Stimulated activated CD8-positive, alpha-beta memory T cell treated with anti-CD3 and anti-CD28 coated beads, Interleukin-7, amount 100 ng/mL, for 24 hours (primary cell): ENCODE measurements at places on chromosomes 12 and 14.

- DNase-seq = no peak
Measured at GRCh38 chr12:88546853-88547252, 33.4 kb downstream of the KITLG start.

GRCh38 chr12:81874166-81874565, 115.0 kb upstream of the PPFIA2 start:
- DNase-seq = no peak

DNA sequence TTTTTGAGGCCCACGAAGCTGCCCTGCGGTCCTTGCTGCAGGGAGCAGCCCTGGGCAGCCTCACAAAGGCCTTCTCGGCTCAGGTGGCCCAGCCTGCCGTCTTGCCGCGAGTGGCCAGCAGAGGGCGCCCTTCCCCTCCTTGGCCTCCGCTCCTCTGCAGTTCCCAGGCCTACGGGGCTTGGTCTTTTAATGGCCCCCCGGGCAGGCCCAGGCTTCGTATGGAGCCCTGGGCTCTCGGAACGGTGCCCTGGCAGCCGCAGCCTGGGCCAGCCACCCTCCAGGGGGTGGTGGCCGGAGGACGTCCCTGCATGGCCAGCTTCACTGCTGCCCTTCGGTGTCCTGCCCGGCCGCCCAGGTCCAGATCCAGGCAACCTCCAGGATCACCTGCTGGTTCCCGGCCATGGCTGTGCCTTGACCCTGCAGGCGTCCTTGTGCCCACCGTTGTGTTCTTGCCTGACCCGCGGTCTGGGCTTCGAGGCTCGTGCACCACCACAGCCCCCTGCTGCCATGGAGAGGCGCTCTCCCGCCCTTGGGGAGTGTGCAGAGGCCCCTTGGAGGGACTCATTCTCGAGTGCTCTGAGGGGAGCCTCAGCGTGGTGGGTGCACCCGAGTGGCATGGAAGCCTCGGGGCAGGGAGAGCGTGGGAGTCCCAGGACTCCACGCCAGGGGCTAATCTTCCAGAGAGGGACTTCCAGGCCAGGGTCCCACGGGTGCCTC, 9.4 kb downstream of the ASPG start:
- peak; percentile 66 for DNase-seq

GRCh38 chr14:81450100-81450531, 50.0 kb upstream of the STON2 start:
- DNase-seq = no peak

DNA sequence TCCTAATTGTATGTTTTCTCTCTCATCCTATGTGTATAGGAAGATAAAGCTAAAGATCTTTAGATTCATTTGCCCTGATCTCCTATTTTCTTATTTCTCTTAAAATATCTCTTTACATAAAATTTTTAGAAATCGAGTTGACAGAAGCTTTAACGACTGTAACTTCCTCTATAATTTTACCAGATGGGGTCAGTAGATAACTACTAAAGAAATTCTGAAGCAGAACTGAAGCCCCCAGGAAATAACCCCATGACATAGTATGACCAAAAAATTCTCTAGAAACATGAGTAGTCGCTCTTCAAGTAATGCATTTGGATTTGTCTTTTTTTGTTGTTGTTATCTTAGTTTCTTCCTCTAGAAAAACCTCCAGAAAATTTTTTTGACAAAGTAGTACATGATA, 288.0 kb downstream of the ERC1 start:
- no peak for DNase-seq

GRCh38 chr14:99589031-99589441, 15.0 kb downstream of the CCDC85C start:
- no peak for DNase-seq

- DNase-seq = no peak
Measured at GRCh38 chr14:69980457-69981425, 101.5 kb downstream of the SMOC1 start.

- DNase-seq = no peak
Measured at GRCh38 chr12:78143717-78144116, 313.0 kb downstream of the NAV3 start.

DNA sequence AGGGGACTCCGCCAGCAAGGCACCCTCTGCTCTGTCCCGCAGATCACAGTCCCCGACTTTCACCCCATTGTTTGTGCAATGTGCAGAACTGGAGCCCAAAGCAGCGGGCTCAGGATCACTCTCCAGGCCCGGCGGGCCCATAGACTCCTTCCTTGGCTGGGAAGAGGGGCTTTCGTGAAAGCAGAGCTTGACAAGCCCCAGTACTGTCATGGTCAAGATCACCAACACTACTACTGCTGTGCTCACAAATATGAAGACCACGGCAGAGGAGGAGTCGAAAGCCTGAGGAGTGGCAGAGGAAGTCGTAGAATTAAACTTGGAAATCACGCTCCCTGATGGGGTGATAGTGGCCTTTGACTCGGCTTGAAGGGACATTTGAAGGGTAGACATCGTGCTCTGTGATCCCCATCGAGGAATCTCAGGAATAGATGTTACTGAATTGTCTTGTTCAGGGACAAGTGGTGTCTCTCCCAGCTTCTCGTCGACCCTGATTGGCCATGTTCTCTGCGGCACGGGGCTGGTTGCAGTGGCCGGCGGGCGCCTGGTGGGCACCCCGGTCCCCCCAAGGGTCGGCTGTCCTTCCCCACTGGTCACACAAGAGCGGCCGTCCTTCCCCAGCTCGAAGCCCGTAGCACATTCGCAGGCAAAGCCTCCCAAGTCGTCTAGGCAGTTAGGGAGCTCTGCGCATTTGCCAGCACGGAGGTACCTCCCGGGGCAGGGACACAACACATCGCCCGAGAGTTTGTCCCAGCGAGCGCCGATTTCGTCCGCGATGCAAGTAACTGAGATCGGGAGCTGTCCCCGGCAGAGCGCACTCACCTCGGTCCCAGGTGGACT, 1.1 kb downstream of the CLEC14A start:
- DNase-seq = no peak

DNA sequence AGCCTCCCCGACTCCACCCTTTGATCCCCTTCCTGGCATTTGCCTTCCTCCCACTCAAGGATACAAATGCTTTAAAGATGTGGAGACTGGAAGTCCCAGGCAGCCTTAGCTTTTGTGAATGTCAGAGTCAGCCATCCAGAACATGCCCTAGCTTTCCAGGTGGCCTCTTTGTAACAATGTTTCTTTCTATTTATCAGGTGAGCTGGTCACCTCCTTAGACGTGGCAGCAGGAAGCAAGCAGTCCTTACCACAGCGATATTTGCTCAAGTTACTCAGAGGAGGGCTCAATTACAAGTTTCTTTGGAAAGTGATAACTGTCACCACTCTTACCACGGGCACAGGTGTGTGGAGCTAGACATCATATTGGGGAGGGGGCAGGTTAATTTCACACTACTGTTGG, 4.9 kb downstream of the GALNT6 start:
- no peak for DNase-seq

- DNase-seq = no peak
Measured at GRCh38 chr14:64753999-64754398, 49.8 kb downstream of the PLEKHG3 start.

GRCh38 chr14:28773176-28773575, 6.6 kb downstream of the FOXG1 start:
- no peak for DNase-seq

DNA sequence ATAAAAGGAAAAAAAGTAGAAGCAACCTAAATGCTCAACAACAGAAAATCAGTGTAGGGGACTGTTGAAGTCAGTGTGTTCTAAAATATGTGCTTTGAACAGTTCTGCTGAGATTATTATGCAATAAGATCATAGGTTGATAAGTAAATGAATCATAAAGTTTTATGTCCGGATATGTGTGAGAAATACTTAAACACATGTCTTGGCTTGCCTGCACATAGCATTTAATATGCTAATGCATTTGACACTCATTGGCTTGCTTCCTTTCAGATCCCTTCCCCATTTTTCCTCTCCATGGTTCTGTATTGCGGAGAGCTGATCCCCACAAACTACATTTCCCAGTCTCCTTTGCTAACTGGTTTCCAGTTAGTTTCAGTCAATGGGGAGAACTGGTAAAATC, 573.8 kb upstream of the TBX3 start:
- no peak for DNase-seq

DNA sequence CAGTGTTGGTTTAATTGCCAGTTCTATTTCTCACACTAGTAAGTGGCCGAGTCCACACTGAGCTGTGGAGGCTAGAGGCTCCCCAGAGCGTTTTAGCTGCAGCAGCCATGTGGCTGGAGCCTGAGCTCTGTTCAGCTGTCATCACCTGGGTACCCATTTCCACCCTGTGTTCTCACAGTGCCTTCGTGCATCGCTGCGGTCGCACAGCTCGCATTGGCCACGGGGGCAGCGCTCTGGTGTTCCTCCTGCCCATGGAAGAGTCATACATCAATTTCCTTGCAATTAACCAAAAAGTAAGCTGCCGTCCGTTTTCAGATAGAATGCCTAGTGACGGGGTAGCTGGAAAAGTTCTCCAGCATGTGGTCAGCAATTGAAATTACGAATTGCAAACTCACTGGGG, 15.7 kb downstream of the DDX55 start:
- DNase-seq = no peak

- no peak for DNase-seq
Measured at GRCh38 chr14:87260460-87260859, 732.5 kb downstream of the GALC start.

GRCh38 chr12:118778077-118778476, 203.3 kb upstream of the SRRM4 start:
- no peak for DNase-seq

DNA sequence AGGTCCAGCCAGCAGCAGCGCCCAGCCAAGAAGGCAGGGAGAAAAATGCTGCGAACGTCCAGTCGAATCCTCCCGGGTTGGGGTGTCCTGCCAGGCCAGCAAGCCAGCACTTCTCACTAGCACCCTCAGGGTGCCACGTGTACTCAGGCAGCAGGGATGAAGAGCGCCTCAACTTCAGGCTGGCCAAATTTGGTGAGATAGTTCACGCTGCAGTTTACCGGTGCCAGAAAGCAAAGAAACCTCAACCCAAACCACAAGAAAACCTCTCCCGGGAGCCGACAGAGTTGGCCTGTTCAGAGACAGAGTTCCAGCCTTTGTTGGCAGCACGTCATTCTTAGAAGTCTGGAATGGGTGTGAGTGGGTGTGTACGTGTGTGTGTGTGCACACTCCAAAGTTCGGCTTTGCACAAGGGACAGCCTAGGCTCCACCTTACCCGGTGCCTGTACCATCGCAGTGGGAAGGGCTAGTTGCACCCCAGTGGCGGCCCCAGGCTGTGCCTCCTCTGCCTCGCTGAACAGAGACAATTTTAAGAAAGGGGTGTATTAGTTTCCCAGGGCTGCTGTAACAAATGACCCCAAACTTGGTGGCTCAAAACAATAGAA, 42.1 kb downstream of the ELK3 start:
- no peak for DNase-seq

- DNase-seq = no peak
Measured at GRCh38 chr14:35515916-35516315, 18.0 kb upstream of the INSM2 start.

GRCh38 chr14:53888535-53889386, 67.9 kb downstream of the BMP4 start:
- DNase-seq = no peak

GRCh38 chr12:47767216-47767724, 5.8 kb upstream of the SLC48A1 start:
- DNase-seq = peak; percentile 49

- no peak for DNase-seq
Measured at GRCh38 chr14:80024417-80024816, 186.9 kb downstream of the DIO2 start.

DNA sequence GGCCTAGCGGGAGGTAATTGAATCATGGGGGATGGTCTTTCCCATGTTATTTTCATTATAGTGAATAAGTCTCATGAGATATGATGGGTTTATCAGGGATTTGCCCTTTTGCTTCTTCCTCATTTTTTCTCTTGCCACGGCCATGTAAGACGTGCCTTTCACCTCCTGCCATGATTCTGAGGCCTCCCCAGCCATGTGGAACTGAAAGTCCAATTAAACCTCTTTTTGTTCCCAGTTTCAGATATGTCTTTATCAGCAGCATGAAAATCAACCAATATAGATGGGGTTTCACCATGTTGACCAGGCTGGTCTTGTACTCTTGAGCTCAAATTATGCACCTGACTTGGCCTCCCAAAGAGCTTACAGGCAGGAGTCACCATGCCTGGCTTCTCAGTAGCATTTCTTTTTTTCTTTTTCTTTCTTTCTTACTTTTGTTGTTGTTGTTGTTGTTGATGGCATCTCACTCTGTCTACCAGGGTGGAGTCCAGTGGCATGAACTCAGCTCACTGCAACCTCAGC, 33.2 kb downstream of the TSPAN19 start:
- no peak for DNase-seq

DNA sequence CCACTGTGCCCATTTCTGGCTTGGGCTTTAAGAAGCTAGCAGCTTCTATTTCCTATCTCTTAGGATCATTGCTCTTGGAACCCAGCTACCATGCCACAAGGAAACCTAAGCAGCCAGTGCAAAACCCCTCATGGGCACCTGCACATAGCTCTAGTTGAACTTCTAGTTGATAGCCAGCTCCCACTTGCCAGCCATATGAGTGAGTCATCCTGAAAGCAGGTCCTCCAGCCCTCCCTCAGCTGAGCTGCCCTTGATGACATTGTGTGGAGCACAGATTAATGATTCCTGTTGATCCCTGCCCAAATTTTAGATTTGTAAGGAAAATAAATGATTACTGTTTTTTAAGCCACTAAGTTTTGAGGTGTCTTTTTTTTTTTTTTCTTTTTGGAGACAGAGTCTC, 234.2 kb upstream of the FBXO33 start:
- DNase-seq = no peak

GRCh38 chr14:90453401-90453951, 56.6 kb downstream of the CALM1 start:
- DNase-seq = no peak

- no peak for DNase-seq
Measured at GRCh38 chr12:55024575-55024974, 4.8 kb downstream of the NEUROD4 start.

- no peak for DNase-seq
Measured at GRCh38 chr14:32068708-32069107, 8.4 kb upstream of the ARHGAP5 start.

GRCh38 chr14:67447033-67447381, 35.0 kb upstream of the PLEK2 start:
- DNase-seq = no peak

GRCh38 chr12:113170926-113171325, 14.4 kb downstream of the DDX54 start:
- DNase-seq = no peak

- DNase-seq = no peak
Measured at GRCh38 chr14:54712465-54713200, 145.7 kb downstream of the SAMD4A start.

GRCh38 chr12:102659200-102659911, 179.0 kb upstream of the IGF1 start:
- no peak for DNase-seq
